ENCODE measurements at places on chromosomes 3 and 15. TPM values are rescaled to one million over a fixed set of nuclear protein-coding genes. Genes with fewer than 3 reads are reported as not detected.

- H3K27me3 ChIP-seq: peaks cover 13% of the 10 kb centered on the region
- no peak overlapping the region for H3K4me3 ChIP-seq
- peak overlapping the region; percentile 63 for H3K27ac ChIP-seq
- H3K36me3 ChIP-seq: no peaks in the 10 kb centered on the region
These were observed 51.8 kb downstream of the NOX5 start for GRCh38 chr15:69066007-69066995.

GRCh38 chr3:131077904-131078303, 51.2 kb downstream of the NEK11 start:
- peaks cover 4% of the 10 kb centered on the region for H3K36me3 ChIP-seq
- no peak overlapping the region for H3K4me3 ChIP-seq
- DNase-seq: no peak
- peaks cover 3% of the 10 kb centered on the region for H3K4me1 ChIP-seq

- H3K27ac ChIP-seq: peak overlapping the region; percentile 60
- H3K4me1 ChIP-seq: peaks cover 17% of the 10 kb centered on the region
- peak; percentile 13 for DNase-seq
- peak overlapping the region; percentile 74 for H3K4me3 ChIP-seq
- H3K27me3 ChIP-seq: no peaks in the 10 kb centered on the region
- peaks cover 2% of the 10 kb centered on the region for H3K36me3 ChIP-seq
These were observed 47.6 kb downstream of the SETMAR start for GRCh38 chr3:4350789-4351163.

The AQP9 gene
- 0.78 TPM for total RNA-seq

DNA sequence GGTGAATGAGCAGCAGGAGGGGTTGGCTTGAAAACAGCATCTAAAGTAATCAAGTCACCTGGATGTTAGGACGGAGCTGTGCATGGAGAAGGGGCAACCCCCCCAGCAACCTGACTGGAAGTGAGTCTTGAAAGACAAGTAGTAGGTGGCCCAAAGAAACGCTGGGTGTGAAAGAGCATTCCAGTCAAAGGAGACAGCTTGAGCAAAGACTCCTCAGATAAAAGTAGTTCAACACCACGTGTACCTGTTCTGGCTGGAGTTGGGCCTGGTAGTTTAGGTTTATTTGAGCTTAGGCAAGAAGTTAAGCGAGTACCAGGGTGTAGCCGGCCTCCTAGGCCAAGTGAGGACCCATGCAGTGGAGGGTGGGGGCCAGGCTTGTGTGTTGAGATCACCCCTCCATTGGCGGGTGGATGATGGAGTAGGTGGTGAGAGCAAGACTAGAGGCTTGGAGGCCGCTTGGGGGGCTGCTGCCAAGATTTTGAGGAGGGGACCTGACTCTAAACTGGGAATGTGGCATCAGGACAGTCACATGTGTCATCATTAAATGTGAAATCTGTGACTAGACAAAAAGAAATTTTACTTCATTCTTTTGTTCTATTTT, 61.3 kb downstream of the ABHD2 start:
- peaks cover 3% of the 10 kb centered on the region for H3K36me3 ChIP-seq
- no peak for DNase-seq
- no peaks in the 10 kb centered on the region for H3K4me1 ChIP-seq
- H3K4me3 ChIP-seq: no peak overlapping the region
- no peak overlapping the region for H3K27ac ChIP-seq

DNA sequence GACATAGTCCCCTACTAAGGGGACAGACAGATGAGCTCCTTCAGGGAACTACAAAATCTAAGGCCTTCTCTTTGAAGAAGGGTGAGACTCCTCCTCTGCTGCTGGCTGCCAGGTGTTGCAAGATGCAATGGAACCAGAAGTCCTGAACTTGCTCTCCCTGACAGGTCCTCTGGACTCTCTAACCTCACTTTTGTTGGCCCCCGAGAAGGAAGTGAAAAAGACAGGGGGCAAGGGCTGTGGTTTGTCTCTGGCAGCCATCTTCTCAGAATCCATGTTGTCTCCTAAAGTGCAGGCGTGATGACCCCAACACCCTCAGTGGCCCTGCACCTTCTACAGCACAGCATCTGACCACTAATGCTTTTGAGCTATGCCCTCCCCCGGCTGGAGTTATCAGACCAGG, 292.5 kb downstream of the CHST2 start:
- peak overlapping the region; percentile 3 for H3K27ac ChIP-seq
- H3K4me1 ChIP-seq: peaks cover 5% of the 10 kb centered on the region
- no peak for DNase-seq
- peaks cover 5% of the 10 kb centered on the region for H3K36me3 ChIP-seq
- H3K27me3 ChIP-seq: no peaks in the 10 kb centered on the region

- H3K27ac ChIP-seq: no peak overlapping the region
- no peak for DNase-seq
- no peaks in the 10 kb centered on the region for H3K4me1 ChIP-seq
- no peaks in the 10 kb centered on the region for H3K36me3 ChIP-seq
- H3K27me3 ChIP-seq: no peaks in the 10 kb centered on the region
These were observed 328.3 kb downstream of the OXSM start for GRCh38 chr3:26118165-26118564.

The ROBO2 gene
- total RNA-seq: not detected

GRCh38 chr3:55686426-55687254, 199.5 kb upstream of the WNT5A start:
- H3K4me3 ChIP-seq: no peak overlapping the region
- no peaks in the 10 kb centered on the region for H3K36me3 ChIP-seq
- H3K27me3 ChIP-seq: no peaks in the 10 kb centered on the region
- H3K27ac ChIP-seq: no peak overlapping the region
- H3K4me1 ChIP-seq: no peaks in the 10 kb centered on the region

DNA sequence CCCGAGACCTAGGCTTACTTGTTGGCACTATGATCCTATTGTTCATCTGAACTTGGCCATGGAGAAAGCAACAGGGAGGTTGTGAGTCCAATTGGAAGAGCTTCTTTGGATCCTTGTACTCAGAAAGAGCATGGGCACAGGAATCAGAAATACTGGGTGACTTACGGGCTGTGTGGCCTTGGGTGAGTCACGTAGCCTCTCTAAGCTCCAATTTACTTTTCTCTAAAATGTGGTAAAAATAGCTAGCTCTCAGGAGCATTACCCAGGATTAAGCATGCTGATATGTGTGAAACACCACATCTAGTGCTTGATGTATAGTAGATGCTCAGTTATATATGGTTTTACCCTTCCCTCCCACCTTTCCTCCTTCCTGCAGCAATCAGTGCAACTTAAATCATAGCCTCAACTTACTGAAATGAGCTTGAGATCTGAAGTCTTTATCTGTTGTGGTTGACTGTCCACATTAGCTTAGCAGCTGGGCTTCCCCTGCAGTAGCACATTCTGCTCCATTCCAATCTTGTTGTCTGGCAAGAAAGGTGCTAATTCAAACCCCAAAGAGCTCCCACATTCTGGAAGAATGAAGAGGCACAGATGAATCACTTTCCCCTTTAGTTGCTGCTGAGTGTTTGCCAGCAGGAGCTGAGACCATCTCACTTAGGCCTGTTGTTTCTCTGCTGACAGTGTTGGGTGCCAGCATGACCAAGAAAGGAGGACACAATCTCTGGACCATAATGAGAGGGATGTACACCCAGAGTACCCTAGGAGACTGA, 299.1 kb upstream of the TRIM42 start:
- no peaks in the 10 kb centered on the region for H3K4me1 ChIP-seq
- DNase-seq: no peak
- no peak overlapping the region for H3K4me3 ChIP-seq
- no peaks in the 10 kb centered on the region for H3K27me3 ChIP-seq

- H3K27me3 ChIP-seq: peaks cover 11% of the 10 kb centered on the region
- no peak for DNase-seq
- H3K36me3 ChIP-seq: no peaks in the 10 kb centered on the region
- H3K4me1 ChIP-seq: no peaks in the 10 kb centered on the region
- no peak overlapping the region for H3K27ac ChIP-seq
These were observed 21.3 kb upstream of the DGKG start for GRCh38 chr3:186383026-186383993.

The NME9 gene
- 0.60 TPM for total RNA-seq

- peaks cover 19% of the 10 kb centered on the region for H3K4me1 ChIP-seq
- no peaks in the 10 kb centered on the region for H3K36me3 ChIP-seq
These were observed 81.6 kb downstream of the PPCDC start for GRCh38 chr15:75104804-75105557.

The RETNLB gene
- not detected for total RNA-seq

The STRC gene
- 1.8 TPM for total RNA-seq

- H3K4me1 ChIP-seq: no peaks in the 10 kb centered on the region
- H3K4me3 ChIP-seq: no peak overlapping the region
- DNase-seq: no peak
These were observed 377.0 kb downstream of the GAP43 start for GRCh38 chr3:116000311-116000710.

DNA sequence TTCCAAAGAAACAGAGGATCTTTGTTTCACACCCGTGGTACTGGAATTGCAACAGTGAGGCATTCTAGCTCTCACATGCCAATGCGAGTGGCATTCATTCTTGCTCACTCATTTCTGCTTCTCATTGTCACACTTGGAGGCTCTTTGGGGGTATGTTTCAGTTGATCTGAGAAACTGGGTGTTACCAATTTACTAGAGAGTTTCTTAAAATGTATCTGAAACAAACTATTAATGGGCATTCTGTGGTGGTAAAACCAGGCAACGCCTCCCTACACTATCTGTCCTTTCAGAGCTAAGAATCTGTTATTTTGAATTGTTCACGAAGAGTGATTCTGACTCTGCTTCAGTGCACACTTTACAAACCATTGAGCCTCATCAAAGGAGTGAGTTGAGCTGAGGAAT, 140.6 kb upstream of the BHLHE40 start:
- no peak for DNase-seq
- H3K4me1 ChIP-seq: peaks cover 59% of the 10 kb centered on the region
- H3K27ac ChIP-seq: peak overlapping the region; percentile 100
- H3K36me3 ChIP-seq: peaks cover under 1% of the 10 kb centered on the region
- H3K4me3 ChIP-seq: no peak overlapping the region

- no peak overlapping the region for H3K4me3 ChIP-seq
- H3K36me3 ChIP-seq: no peaks in the 10 kb centered on the region
- peaks cover 10% of the 10 kb centered on the region for H3K27me3 ChIP-seq
- peaks cover 10% of the 10 kb centered on the region for H3K4me1 ChIP-seq
- peak; percentile 23 for DNase-seq
These were observed 185.7 kb upstream of the THRB start for GRCh38 chr3:24680214-24680967.

GRCh38 chr3:14601692-14602005, 49.9 kb upstream of the CCDC174 start:
- peaks cover 54% of the 10 kb centered on the region for H3K27me3 ChIP-seq
- no peak overlapping the region for H3K4me3 ChIP-seq
- peaks cover 5% of the 10 kb centered on the region for H3K4me1 ChIP-seq
- no peak overlapping the region for H3K27ac ChIP-seq

GRCh38 chr15:56146756-56147155, 96.9 kb downstream of the RFX7 start:
- no peak for DNase-seq
- peaks cover 20% of the 10 kb centered on the region for H3K4me1 ChIP-seq
- no peak overlapping the region for H3K27ac ChIP-seq
- peaks cover 6% of the 10 kb centered on the region for H3K36me3 ChIP-seq
- no peaks in the 10 kb centered on the region for H3K27me3 ChIP-seq

The TRIM42 gene
- not detected for total RNA-seq

GRCh38 chr3:10628891-10629670, 123.7 kb upstream of the ATP2B2 start:
- H3K36me3 ChIP-seq: no peaks in the 10 kb centered on the region
- no peak for DNase-seq
- no peak overlapping the region for H3K4me3 ChIP-seq
- no peaks in the 10 kb centered on the region for H3K4me1 ChIP-seq
- no peak overlapping the region for H3K27ac ChIP-seq
- peaks cover 50% of the 10 kb centered on the region for H3K27me3 ChIP-seq

The FILIP1L gene
- not detected for total RNA-seq

- no peaks in the 10 kb centered on the region for H3K36me3 ChIP-seq
- no peak overlapping the region for H3K4me3 ChIP-seq
- DNase-seq: no peak
- no peak overlapping the region for H3K27ac ChIP-seq
These were observed 28.6 kb upstream of the TGFBR2 start for GRCh38 chr3:30577788-30578187.

- H3K36me3 ChIP-seq: peaks cover 4% of the 10 kb centered on the region
- H3K4me1 ChIP-seq: peaks cover 8% of the 10 kb centered on the region
- no peak overlapping the region for H3K4me3 ChIP-seq
These were observed 11.6 kb downstream of the THBS1 start for GRCh38 chr15:39592500-39592899.

DNA sequence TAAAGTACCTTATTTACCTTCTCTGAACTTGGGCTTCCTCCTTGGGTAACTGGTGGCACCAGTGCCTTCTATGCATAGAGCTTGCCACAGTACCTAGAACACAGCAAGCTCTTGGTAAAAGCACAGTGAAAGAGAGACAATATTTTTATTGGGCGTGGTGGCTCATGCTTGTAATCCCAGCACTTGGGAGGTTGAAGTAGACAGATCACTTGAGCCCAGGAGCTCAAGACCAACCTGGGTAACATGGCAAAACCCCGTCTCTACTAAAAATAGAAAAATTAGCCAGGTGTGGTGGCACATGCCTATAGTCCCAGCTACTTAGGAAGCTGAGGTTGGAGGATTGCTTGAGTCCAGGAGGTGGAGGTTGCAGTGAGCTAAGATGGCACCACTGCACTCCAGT, 285.1 kb downstream of the PTPRG start:
- no peak for DNase-seq
- no peaks in the 10 kb centered on the region for H3K27me3 ChIP-seq
- no peak overlapping the region for H3K4me3 ChIP-seq
- H3K36me3 ChIP-seq: no peaks in the 10 kb centered on the region
- H3K4me1 ChIP-seq: no peaks in the 10 kb centered on the region

GRCh38 chr3:165156757-165157420, 39.3 kb downstream of the SLITRK3 start:
- no peak for DNase-seq
- H3K27ac ChIP-seq: no peak overlapping the region
- no peaks in the 10 kb centered on the region for H3K4me1 ChIP-seq

- H3K27ac ChIP-seq: no peak overlapping the region
- H3K36me3 ChIP-seq: no peaks in the 10 kb centered on the region
- peaks cover 2% of the 10 kb centered on the region for H3K4me1 ChIP-seq
These were observed 98.8 kb downstream of the ANP32A start for GRCh38 chr15:68721886-68722285.

The LYZL4 gene
- not detected for total RNA-seq

DNA sequence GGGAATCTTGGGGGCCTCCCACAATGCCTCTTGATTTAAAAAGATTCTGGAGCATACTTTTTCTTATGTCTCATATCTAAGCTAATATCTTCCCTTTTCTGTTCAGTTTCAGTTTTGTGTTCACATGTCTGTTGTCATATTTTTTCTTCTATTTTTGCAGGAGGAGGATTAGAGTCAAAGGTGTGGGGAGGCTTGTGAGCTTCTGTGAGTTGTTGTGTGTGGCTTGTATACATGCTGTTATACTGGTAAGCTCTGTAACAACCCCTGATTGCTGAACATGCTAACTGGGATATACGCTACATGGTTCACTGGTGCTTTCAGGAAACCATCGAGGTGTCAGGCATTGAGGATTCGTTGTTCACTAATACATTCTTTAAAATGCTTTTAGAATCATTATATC, 83.5 kb downstream of the SLC25A26 start:
- no peaks in the 10 kb centered on the region for H3K36me3 ChIP-seq
- no peak for DNase-seq
- H3K27ac ChIP-seq: no peak overlapping the region
- H3K4me1 ChIP-seq: peaks cover 58% of the 10 kb centered on the region
- H3K27me3 ChIP-seq: no peaks in the 10 kb centered on the region

GRCh38 chr3:119809249-119810017, 27.5 kb downstream of the NR1I2 start:
- DNase-seq: no peak
- H3K4me1 ChIP-seq: peaks cover 17% of the 10 kb centered on the region
- H3K36me3 ChIP-seq: no peaks in the 10 kb centered on the region
- H3K27ac ChIP-seq: peak overlapping the region; percentile 65

GRCh38 chr3:6736836-6737629, 123.9 kb upstream of the GRM7 start:
- H3K4me3 ChIP-seq: no peak overlapping the region
- H3K36me3 ChIP-seq: no peaks in the 10 kb centered on the region
- H3K27me3 ChIP-seq: no peaks in the 10 kb centered on the region
- no peaks in the 10 kb centered on the region for H3K4me1 ChIP-seq
- H3K27ac ChIP-seq: no peak overlapping the region
